ENCODE measurements at places on chromosomes 3 and 15. TPM values are rescaled to one million over a fixed set of nuclear protein-coding genes. Genes with fewer than 3 reads are reported as not detected.

Gene PLXNA1
- 7.5 TPM for total RNA-seq

Gene HYPK
- 20.9 TPM for total RNA-seq

- DNase-seq: no peak
Measured at GRCh38 chr3:3589715-3590130, 209.5 kb upstream of the LRRN1 start.

DNA sequence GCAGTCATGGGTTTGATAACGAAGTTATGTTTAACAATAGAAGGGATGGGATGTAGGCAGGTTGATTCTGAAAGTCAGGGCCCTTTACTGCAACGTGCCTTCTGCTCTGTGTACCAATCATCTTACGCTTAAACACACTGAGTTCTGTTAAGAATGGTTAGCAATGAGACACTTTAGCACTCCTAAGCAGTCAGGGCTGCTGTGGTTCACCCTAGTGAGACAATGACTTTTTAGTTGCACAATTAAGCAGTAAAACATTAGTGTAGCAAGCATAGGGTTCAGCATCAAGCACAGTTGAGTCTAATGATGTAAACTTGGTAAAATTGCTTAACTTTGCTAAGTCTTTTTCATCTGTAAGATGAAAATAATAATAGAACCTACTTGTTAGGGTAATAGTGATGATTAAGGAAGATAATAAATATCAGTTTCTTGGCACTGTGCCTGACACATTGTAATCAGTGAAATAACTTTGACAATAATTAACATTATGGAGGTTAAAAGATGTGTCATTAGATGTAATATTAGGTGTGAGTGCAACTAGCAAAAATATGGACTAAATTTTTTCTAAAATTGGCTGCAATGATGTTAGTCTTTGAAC lies 484.2 kb upstream of the THBS1 start:
- DNase-seq: no peak

All from activated naive CD8-positive, alpha-beta T cell treated with anti-CD3 and anti-CD28 coated beads for 36 hours (primary cell).